ENCODE measurements at places on chromosomes 5 and 9. TPM values are rescaled to one million over a fixed set of nuclear protein-coding genes. Genes with fewer than 3 reads are reported as not detected.

DNA sequence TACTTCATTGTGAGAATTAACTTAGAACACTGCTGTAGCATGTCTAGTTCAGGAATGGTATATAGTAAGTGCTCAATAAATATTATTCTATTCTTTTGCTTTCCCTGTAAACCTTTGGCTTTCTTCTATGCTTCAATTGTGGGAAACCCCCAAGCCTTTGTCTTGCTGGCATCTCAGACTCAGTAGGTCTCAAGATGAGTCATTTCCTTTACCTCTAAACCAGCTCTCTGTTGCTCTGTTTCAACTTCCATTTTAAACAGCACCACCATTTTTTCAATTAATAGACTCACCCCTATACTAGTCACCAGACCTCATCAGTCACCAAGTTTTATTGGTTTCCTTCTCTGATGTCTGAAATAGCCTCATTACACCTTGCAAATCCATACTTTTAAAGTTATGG, 43.5 kb downstream of the DMAC1 start:
- no peak for DNase-seq

- DNase-seq = no peak
Observed at GRCh38 chr5:139742173-139742903, 53.3 kb upstream of the PSD2 start.

GRCh38 chr5:57325678-57326397, 152.0 kb downstream of the GPBP1 start:
- DNase-seq = peak; percentile 55

DNA sequence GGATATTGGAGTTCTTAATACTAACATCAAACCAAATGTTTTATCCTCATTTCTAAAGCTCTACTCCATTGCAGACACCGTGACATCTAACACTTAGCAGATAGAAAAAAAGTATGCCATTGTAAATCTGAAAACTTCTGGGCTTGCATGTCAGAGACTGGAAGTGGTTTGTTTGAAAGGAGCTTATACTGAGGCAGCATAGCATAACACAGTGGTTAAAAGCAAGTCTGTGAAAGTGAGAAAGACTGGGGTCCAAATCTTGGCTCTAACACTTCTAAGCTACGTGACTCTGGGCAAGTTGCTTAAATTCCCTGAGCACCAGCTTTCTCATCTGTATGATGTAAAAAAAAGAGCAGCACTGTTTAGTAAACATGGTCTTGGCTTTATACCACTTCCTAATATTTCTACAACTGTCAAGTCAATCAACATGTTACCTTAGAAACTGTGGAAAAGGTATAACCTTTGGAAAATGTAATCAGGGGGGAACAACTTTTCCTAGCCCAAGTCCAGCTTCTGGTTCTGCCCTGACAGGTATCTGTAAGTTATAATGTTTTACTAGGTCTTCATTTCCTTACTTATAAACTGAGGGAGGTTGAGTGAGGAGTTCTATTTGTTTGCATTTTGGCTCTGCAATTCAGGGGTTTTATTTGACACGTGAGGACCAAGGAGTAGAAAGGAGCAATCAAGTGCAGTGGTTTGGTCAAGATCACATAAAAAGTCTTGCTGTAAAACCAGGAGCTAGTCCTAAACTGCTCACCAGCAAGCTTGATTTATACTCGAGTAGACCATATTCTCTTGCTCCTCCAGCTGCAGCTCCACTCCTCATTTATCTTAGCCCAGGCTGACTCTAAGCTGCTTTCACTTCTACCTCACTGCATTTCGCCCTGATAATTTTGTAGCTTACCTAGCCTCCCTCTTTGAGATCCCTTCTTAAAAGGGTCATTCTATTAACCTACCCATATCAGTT, 541.0 kb downstream of the RAB3C start:
- DNase-seq = peak; percentile 62

GRCh38 chr5:64417390-64417789, 88.4 kb upstream of the RGS7BP start:
- DNase-seq = no peak

- peak; percentile 87 for DNase-seq
Observed at GRCh38 chr9:36154331-36154952, 14.7 kb upstream of the CCIN start.

DNA sequence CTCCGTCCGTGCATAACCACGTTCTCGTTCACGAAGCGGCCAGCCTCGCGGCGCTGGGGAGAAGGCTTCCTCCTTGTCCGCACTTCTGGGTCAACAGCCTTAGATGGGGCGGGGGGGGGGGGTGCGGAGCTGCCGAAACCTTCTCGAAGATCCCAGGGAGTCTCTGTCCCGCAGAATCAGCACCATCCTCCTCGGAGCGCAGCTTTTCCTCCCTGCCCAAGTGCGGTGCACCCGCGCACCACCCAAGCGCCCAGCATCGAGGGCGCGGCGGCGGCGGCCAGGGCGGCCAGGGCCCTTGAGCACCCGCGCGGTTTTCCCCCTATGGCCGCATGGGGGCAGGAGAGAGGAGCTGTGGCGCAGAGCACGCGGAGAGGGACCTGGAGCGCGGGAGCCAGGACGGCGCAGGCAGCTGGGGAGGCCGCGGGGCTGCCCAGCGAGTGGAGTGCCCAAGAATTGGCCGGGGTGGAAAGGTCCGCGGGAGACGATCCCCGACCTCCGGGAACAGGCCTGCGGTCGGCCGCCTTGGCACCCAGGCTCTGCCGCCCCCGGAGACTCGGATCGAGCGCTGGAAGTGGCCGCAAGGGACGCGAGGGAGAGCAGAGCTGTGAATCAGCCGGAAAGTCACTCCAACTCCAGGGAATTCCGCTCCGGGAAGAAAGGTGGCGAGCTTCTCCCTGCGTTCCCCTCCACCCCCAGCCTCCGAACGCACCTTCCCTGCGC, 43.1 kb downstream of the TMEM174 start:
- peak; percentile 88 for DNase-seq

- DNase-seq = no peak
Observed at GRCh38 chr5:113193311-113193978, 216.8 kb downstream of the DCP2 start.

- DNase-seq = no peak
Observed at GRCh38 chr9:95770653-95771131, 104.8 kb upstream of the ERCC6L2 start.

DNA sequence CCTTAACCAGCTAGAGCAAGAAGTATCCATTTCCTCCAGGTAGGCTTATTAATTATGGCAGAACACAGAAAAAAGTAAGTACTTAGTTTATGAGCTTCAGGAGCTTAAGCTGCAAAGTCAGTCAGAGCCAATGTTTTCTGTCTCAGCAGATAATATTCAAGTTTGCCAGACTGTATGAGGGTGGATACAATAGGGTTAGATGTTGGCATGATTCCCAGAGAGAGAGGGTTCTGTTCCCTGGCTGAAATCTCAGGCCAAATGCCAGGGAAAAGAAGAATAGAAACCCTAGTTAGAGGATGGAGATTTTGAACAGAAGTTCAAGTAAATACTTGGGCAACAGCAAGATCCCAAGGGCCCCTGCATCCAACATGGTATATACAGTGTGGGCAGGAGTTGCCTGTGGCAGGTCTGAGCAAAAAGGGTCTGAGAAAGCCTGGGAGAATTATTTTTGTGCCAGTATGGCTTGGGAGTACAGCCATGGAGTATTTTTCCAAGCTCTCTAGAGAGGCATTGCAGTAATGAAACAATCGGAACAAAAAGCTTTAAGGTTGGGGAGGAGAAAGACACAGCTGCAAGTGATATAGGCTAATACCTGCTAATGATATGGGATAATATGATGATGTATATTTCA, 31.0 kb upstream of the ISOC1 start:
- DNase-seq = no peak

- peak; percentile 71 for DNase-seq
Observed at GRCh38 chr5:35926389-35927051, 11.9 kb downstream of the CAPSL start.

GRCh38 chr9:7935681-7936080, 136.1 kb upstream of the DMAC1 start:
- DNase-seq = no peak

DNA sequence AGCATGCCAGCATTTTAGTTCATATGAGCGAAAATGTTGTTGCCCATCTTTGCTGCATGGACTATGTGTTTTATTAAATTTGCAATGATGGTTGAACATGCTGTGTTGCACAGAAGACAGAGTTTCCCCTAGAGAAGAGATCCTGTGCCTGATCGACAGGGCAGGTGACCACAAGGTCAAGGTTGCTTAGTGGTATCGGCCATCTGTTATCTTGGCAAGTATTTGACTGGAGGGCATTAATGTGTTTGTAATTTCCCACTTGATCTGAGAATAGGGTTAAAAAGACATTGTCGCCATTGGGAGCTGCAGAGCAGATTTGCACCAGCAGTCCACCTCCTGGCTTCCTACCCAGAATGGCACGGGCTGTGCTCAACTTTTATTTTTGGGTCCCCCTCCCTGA, 1523.6 kb upstream of the WWC1 start:
- DNase-seq = no peak

- DNase-seq = no peak
Observed at GRCh38 chr5:89728134-89728533, 681.4 kb downstream of the CETN3 start.

DNA sequence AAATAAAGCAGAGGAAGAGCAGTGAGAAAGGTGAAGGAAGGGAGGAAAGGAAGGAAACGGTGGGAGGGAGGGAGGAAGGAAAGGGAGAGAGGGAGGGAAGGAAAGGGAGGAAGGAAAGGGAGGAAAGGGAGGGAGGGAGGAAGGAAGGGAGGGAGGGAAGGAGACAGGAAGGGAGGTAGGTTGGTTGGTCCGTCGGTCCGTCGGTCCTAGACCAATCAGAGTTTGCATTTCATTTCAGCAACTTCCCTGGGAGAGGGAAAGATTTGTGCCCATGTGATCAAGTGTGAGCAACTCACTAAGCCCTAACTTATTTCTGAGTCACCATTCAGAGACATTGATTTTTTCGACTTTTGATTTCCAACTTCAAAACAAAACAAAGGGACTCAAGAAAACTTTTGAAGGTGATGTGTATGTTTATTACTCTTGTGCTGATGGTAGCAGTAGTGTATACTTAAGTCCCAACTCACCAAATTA, 18.8 kb downstream of the NANS start:
- no peak for DNase-seq

The SLC45A2 gene
- 1.1 TPM for polyA plus RNA-seq

The UGT3A2 gene
- polyA plus RNA-seq = 16.0 TPM

The ROPN1L gene
- 0.97 TPM for polyA plus RNA-seq

The TPPP gene
- polyA plus RNA-seq = 3.5 TPM

The ANKRD20A1 gene
- 5.1 TPM for polyA plus RNA-seq

The HEMGN gene
- 2.9 TPM for polyA plus RNA-seq

The ENTPD2 gene
- polyA plus RNA-seq = 5.5 TPM

The INSL4 gene
- not detected for polyA plus RNA-seq

The CD14 gene
- 10.3 TPM for polyA plus RNA-seq

The APBA1 gene
- polyA plus RNA-seq = 18.2 TPM

The ABLIM3 gene
- polyA plus RNA-seq = 1.3 TPM
